ENCODE measurements at places on chromosomes 3 and 15.

DNA sequence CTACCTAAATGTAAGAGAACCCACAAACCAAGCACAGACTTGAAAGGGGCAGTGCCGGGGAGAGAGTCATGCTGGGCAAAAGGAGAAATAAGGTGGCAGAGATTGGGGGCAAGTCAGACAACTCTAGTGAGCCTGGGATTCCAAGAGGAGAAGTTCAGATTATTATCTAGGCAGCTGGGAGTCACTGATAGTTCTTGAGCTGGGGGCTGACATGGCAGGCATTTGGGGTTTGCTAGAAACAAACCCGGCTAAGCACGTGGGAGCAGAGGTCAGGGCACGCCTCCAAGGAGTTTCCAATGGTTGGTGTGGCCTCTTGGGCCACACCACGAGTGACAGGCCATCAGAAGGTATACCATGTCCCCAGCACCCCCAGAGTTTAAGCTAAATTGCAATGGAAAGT lies 27.6 kb downstream of the SLC6A6 start:
- no peak for DNase-seq

DNA sequence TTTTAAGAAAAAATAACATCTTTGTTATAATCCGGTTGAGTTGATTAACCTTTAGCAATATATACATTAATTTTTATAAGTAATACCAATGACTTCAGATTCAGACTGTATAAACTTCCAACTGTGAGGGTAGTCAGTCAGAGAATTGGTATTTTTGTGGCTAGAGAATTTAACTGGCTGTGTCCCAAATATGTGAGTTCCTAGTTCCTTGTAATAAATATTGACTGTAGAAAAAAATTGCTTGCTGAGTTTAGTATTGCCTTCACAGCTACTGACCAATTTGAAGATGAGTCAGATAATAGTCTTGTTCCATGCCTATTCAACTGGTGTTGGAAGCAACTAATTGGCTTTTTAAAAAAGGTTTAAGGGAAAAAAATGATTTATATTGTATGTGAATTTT lies 210.8 kb downstream of the GAP43 start:
- no peak for DNase-seq

DNA sequence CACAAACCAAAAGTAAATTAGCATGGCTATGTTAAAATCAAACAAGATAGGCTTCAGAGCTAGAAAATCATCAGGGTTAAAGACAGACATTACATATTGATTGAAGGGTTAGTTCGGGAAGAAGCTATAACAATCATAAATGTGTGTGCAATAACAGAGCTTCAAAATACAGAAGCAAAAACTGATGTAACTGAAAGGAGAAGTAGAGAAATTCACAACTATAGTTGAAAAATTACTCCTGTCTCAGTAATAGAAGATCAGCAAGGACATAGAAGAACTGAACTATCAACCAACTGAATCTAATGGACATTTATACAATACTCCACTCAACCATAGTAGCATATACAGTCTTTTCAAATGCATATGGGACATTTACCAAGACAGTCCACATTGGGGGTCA lies 59.4 kb downstream of the MCTP2 start:
- DNase-seq = no peak

DNA sequence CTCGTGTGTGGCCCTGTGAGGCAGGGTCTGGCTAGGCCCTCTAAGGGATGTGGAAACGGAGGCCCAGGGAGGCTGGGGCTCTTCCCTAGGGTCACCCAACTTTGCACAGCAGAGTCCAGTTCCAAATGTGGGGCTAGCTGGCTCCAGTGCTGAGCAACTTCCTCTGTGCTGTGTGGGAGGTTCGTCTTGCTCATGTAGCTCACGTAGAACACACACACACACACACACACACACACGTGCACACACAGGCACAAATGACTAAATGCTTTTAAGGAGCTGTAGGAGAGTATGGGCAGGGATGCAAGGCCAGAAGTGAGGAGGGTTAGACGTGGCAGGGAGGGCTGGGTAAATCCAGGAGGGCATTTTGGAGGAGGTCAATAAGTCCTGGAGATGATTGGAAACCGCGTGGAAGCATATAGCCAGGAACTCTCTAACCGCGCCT lies 213.8 kb downstream of the RPLP1 start:
- DNase-seq = no peak

GRCh38 chr3:114218006-114218405 lies 19.4 kb downstream of the ZNF80 start:
- DNase-seq = no peak

DNA sequence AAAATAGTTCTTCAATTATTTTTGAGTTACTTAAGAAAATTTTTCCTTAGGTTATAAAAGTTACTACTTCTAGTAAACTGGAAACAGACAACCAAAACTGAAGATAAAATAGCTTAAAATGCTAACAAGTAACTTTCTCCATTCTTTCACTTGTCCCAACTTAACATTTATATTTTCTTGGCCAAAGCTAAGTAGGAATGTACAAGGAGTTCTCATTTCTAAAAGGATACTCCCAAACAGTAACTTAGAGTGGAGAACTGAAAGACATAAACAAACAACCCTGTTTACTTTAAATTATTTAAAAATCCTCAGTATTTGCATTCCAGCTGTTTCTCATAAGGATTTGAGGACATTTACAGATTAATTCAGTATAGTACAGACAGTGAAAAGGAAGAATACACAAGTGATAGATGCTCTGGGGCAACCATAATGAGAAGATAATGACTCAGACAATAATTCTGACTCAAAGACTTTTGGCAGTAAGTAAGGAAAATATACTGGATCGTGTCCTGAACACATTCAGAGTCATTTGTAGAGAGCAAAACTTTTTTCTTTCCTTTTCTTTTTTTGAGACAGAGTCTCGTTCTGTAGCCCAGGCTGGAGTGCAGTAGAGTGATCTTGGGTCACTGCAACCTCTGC lies 29.2 kb upstream of the ANXA2 start:
- no peak for DNase-seq

GRCh38 chr3:99565331-99565730 lies 73.1 kb upstream of the COL8A1 start:
- DNase-seq = no peak

DNA sequence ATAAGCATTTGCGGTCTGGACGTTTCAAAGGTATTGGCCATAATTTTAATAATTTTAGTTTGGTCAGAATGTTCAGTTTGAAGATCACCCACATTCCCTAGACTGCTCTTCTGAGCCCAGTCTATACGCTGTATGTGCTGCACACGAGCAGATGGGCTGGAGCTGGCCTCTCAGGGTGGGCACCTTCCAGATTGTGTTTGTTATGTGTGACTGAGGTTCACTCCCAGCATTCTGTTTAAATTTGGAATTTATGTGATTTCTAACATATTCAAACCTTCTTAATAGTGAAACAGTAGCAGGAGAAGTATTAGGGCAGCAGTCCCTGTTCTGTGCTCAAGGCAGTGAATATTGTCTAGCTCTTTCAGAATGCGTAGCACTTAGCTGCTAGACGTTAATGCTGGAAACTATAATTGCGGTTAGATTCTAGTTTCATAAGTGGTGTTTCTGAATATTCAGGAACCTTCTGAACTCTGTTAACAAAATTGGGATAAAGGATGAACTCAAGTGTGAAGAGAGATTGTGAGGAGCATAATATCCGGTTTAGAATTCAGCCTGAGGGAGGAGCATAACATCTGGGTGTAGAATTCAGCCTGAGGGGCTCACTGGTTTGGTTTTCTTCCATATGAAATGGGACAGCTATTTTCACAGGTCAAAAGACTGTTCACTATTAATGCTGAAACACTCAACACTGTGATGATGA lies 68.6 kb upstream of the RPL35A start:
- DNase-seq = no peak

DNA sequence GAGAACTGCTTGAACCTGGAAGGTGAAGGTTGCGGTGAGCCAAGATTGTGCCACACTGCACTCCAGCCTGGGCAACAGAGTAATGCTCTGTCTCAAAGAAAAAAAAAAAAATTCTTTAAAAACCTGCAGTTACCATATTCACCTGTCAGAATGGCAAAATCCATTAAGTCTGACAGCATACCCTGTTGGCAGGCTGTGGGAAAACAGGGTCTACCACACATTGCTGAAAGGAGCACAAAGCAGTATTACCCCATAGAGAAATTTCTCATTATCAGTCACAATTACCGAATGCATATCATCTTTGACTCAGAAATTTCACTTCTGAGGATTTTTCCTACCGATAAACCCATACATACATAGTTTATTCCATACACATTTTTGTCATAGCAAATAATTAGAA lies 264.1 kb upstream of the SLCO3A1 start:
- no peak for DNase-seq

GRCh38 chr15:58185439-58185838 lies 47.3 kb downstream of the AQP9 start:
- DNase-seq = no peak

DNA sequence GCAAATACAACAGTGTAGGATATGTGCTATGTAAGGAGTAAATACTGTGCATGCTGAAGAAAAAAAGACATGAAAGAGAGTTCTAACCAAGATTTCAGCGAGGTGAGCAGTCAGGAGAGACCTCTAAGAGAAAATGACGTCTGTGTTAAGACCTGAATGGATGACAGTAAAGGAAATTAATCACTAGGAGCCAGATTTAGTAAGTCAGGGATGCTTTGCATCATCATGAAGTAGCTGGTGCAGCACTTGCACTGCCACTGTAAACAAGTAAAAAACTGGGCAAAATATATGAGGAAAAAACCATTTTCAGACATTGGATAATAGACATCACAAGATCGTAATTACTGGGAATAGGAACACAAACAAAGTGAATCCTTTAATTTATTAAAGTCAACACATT lies 32.6 kb downstream of the RTP4 start:
- no peak for DNase-seq

- no peak for DNase-seq
These were observed 39.2 kb upstream of the DLG1 start for GRCh38 chr3:197337656-197338055.

- peak; percentile 72 for DNase-seq
These were observed 65.8 kb downstream of the PDE8A start for GRCh38 chr15:85047271-85047948.

- DNase-seq = no peak
These were observed 122.0 kb upstream of the ONECUT1 start for GRCh38 chr15:52912172-52912571.

DNA sequence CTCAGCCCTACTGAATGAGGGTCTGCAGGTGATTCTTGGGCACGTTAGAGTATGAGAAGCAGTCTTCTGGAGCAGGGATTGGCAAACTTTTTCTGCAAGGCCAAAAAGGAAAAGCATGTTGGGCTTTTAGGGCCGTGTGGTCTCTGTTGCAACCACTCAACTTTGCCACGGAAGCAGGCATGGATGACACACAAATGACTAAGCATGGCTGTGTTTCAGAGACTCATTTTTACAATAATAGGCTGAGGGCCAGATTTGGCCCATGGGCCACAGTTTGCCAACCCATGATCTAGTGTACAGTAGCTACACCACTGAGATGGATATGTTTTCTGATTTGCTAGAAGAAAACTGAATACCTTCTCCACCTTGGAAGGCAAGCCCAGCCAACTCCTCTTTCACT lies 66.1 kb upstream of the PRICKLE2 start:
- DNase-seq = no peak

DNA sequence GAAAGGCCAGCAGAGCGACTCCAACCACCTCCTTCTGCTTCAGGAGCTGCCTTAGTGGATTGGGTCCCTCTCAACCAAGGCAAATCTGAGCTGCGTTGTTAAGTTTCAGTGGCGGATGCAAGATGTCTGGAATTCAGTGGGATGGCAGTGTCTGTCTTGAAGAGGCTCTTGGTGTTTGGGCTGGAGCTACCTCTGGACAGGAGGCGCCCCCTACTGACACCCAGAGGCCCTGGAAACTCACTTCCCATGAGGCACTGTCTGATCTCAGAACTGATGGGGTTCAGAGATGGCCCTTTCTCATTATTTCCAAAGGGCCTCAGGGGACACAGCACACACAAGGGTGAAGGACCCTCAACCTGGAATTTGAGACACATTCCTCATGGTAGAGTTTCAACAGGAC lies 6.0 kb upstream of the SLC28A1 start:
- peak; percentile 7 for DNase-seq

GRCh38 chr15:34993877-34994276 lies 5.8 kb upstream of the ZNF770 start:
- DNase-seq = no peak

DNA sequence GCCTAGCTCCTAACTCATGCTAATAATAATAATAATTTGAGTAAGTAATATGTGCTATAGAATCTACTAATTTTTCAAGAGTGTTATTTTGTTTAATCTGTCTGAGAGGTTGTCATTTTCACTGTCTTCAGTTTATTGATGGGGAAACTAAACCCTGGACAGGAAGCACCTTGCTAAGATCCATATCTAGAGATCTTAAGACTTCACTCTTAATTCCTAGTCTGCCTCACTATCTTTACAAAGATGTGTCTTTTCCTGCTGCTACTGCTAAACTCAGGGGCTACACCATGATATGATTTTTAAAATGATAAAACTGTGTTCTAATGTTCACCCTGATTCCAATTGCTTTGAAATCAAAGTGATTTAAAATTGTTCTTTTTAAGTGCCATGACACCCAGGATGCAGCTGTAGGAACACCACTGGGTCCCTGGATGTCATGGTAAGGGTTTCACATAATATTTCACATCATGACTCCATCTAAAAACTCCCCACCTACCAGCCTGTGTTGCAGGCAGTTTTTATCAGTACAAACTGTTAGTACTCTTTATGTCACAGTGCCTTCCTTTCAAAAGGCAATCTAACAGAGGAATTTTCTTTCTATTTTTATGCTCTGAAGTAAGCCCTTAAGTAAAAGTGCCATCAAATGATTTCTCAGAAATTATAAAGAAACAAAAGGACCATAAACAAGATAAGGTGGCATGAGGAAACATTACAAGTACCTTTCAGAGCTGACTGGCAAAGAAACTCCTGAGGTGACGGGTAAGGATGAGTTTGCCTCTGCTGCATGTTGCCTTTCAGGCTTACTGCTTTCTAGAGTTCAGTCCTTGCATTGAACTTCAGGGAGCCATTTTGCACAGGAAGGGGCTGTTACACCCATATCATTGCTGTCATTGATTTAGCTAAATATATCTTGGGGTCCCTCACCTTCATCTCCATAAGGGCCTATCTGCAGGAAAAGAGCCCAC lies 160.1 kb upstream of the SATB1 start:
- no peak for DNase-seq

- DNase-seq = no peak
These were observed 237.9 kb downstream of the TLE3 start for GRCh38 chr15:69859866-69860265.

- no peak for DNase-seq
These were observed 108.0 kb downstream of the SERPINI1 start for GRCh38 chr3:167843481-167843880.

GRCh38 chr15:41653760-41654159 lies 6.4 kb upstream of the MGA start:
- DNase-seq = no peak

DNA sequence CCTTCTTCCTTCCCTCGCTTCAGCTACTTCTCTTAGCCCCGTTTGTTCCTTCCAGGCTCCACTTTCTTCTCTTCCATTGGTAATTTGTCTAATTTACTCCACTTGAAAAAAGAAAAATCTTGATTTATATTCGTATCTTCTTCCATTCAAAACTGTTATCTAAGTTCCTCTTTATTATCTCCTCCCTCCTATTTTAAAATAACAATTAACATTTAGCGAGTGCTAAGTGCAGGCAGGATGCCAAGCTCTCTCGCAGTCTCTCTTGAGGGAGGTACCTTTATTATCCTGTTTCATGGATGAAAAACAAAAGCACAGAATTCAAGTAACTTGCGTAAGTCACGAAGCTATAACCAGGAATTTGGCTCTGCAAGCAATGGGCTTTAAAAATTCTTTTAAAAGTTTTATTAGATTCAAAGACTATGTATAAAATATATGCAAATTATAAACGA lies 418.9 kb upstream of the NAALADL2 start:
- peak; percentile 61 for DNase-seq

- no peak for DNase-seq
These were observed 214.0 kb downstream of the SATB1 start for GRCh38 chr3:18211116-18211515.

Data from NCI-H146 (cell line).